ENCODE measurements at places on chromosomes 12 and 14. TPM values are rescaled to one million over a fixed set of nuclear protein-coding genes. Genes with fewer than 3 reads are reported as not detected.

Gene TAS2R30
- total RNA-seq, result 6.0 TPM

Gene DHH
- 0.26 TPM for total RNA-seq

Gene PRH2
- total RNA-seq, result not detected

Gene TDRD9
- not detected for total RNA-seq

Gene BDKRB1
- total RNA-seq, result not detected

Gene ANO2
- total RNA-seq, result not detected

Gene SLC10A1
- not detected for total RNA-seq

Gene TMEM229B
- 0.84 TPM for total RNA-seq

Gene USP5
- 83.4 TPM for total RNA-seq

Gene TEX52
- total RNA-seq, result not detected

Gene RERGL
- not detected for total RNA-seq

Gene ADCY4
- total RNA-seq, result 10.5 TPM

Gene GLIPR1L1
- total RNA-seq, result not detected

All from activated T-helper 17 cell treated with anti-CD3 and anti-CD28 coated beads, Interleukin-2, amount 50 U/mL, for 72 hours (primary cell).